ENCODE measurements at places on chromosomes 2 and 18.

- no peak for DNase-seq
These were observed 76.5 kb upstream of the STK17B start for GRCh38 chr2:196247976-196248280.

DNA sequence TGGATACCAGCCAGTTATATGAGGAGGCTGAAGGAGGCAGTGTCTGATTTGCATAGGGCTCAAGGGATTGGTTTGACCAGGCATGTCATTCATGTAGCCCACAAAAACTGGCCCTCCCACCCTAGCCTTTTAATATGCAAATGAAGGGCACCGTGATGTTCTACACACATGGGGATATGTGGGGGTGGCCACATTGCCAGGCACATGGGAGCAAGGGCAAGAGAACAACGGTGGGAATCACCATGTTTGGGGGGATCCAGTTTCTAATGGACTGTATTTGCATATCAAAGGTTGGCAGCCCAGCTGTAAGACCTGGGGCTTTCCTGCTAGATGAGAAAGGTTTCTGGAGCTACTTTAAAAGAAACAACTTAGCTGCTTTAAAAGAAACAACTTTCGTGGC is 65.1 kb upstream of the SLC25A52 start:
- no peak for DNase-seq

DNA sequence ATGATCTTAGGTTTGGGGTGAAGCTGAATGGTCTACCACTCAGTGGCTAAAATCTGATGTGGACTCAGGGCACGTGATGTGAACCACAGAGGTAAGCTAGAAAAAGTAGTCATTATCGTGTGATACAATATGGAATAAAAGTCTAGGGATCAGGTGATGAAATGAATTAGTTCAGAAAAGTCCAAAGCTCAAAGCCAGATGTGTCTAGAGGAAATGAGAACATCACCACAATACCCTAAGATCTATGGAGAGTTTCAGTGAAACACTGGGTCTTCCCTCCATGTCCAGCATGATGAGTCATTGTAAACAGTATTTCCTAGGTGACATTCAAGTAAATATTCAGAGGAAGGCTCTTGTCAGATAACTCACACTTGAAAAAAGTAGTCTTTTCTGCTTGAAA is 1257.4 kb upstream of the ZEB2 start:
- DNase-seq = no peak

DNA sequence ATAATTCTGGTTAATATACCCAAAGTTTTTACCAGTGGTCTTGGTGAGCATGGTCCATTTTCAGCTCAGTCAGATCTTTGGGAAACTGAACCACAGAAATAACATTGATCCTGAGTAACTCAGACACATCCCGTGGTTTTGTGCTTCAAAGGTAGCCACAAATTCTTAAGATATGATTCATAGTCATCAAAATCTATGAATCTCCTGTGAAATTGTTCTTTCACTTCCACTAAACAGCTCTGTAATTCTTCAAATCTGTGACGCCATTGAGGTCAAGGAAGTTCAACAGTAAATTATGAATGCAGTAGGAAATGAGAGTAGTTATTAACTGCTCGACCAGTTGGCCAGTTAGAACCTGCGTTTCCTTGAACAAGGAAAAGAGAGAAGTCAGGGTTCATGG is 147.3 kb downstream of the IRS1 start:
- no peak for DNase-seq

- DNase-seq = no peak
These were observed 25.0 kb downstream of the SPP2 start for GRCh38 chr2:234075518-234075915.

DNA sequence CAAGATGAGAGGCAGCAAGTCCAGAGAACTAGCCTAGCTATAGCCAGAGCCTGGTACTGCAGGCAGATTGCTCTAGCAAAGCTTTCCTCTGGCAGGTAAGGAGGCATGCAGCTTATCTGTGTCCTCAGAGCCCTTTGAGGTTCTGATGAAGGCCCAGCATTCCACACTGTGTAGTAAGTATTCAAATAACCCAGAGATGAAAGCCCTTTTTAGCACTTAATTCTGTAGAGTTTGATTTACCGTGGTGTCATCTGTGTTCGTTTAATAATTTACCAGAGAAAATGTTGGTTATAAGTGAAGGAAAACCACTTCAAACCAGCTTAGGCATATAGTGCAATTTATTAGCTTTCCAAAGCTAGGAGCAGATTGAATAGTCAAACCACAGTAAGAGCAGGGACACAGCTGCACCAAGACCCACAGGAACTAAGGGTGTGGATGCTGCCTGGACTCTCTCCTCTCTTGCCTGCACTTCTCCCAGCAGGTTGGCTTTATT is 226.6 kb downstream of the BABAM2 start:
- DNase-seq = no peak

DNA sequence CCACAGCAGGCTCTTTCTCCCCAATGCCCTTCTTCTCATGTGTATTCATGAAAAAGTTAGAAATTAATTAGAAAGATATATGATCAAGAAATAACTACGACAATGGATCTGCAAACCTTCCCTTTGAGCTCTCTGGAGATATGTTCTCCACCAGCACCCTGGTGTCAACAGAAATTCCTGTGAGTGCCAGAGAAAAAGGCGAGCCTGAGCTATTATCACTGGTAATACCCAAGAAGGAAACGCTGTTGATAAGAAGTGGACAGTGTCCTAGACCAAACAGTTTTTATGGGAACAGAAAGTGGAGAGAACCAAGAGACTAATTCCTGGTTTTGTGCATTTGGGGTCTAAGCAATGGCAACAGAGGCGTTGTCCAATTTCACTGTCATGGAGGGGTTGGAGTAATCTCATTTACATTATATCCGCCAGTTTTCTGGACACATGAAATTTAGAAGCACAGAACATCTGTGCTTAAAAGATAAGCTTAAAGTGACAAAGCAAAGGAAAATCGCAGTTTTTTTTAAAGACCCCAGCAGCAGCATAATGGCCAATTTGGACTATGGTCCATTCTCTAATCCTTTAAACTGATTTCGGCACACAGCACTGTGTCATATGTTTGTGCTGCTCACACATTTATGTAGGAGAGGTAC is 47.2 kb upstream of the CDC42EP3 start:
- DNase-seq = no peak

GRCh38 chr2:241924909-241925250 is 55.4 kb downstream of the RTP5 start:
- no peak for DNase-seq

GRCh38 chr2:109256921-109257320 is 127.9 kb downstream of the SH3RF3 start:
- DNase-seq = no peak

DNA sequence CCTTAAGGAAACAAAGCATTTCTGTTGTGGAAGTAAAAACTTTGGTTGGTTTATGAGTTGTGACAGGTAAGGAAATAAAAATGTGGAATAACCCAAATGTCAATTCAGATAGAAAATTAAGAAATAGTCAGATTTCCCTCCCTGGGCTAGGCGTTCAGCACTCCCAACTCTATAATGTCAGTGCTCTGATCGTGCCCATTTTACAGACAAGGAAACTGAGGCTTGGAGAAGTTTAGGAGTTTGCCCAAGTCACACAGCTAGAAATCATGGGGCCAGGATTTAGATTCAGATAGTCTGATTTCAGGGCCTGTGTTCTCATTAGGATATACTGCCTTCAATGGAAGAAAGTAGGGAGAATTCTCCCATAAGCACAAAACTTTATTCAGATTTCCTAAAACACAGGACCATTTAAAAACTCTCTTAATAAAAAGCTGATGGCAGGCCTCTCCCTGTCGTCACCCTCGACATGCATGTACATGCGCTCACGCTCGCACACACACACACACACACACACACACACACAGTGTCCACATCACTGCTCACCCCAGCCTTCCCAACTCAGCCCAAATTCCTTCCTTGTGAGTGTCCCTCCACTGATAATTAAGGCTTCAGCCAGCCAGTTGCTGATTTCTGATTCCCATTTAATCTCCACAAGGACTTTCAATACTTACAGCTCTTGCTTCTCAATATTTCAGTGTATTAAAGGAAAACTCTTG is 49.1 kb upstream of the SLC14A2 start:
- no peak for DNase-seq

DNA sequence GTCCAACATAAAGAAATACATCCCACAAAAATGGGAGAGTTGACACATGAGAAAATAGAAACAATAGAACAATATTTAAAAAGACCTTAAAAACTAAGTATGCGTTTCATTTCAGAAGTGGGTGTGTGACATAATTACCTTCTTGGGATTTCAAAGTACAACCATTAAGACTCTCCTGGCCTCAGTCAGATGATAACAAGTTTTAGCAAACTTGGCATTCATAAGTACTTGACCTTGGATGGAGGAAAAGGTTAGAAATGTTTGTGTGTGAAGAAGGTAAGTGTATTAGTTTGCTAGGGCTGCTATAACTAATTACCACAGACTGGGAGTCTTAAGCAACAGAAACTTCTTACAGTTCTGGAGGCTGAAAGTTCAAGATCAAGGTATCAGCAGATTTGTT is 4.9 kb upstream of the NGEF start:
- no peak for DNase-seq

DNA sequence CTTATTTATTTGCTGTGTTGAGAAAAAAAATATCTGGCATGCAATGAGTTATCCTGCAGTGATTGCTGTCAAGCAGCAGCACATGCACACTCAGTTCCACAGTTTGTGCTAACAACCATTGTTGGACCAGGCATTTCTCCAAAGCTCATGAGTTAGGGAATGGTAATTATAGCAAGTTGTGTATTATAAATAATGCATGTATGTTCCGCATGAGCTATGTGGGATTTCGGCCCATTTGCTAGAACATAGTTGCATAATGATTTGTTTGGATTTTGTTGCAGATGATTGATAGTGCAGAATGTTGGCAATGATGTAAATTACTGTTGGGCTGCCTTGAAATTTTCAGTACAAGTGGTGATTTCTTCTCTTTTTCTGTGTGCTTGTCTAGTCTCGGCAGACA is 10.7 kb downstream of the KCNJ3 start:
- DNase-seq = no peak

Data from T-helper 22 cell (primary cell).